Activated CD4-positive, CD25-positive, alpha-beta regulatory T cell (primary cell): ENCODE measurements at places on chromosomes 5 and 9.

GRCh38 chr9:111030492-111030891 lies 7.8 kb downstream of the LPAR1 start:
- no peak for DNase-seq

DNA sequence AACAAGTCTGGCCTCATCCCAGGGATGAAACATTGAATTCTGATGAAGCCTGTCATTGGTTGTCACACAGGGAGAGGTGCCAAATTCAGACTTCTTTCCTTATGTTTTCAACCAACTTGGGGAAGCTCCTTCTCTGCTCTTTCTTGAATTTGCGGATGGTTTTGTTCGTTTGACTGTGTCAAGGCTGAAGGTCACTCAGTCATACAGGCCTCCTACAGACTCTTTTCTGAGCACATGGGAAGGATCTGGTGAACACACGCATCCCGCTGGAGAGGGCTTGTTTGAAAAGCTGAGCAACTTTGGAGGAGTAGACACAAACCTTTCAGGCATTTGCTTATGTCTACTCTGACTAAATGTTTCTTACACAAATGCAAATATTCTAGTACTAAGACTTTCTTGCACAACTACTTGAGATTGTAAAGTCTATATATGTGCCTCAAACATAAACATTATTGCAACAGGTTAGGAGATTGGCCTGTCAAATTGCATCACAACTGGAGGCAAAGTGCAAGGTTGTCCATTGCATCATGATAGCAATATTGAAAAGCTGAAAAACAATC lies 151.5 kb upstream of the NR3C1 start:
- no peak for DNase-seq

- DNase-seq, result no peak
These were observed 5.5 kb downstream of the GIN1 start for GRCh38 chr5:103114440-103114839.

DNA sequence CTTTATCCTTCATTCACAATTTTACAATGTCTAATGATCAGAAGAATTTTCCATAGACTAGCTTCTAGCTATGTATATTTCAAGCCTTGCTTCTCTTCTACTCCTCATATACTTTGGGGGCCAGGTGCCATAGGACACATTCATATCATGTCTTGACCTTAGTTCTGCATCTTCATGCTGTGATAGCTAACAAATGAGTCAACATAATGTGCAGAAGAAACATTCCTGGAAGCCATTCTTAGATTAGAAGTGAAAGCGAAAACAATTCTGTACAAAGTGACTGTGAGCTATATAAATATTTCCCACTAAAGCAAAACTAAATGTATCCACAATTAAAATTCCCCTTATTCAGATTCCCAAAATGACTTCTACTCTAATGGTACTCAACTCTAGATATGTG lies 320.2 kb upstream of the NREP start:
- DNase-seq, result no peak

- no peak for DNase-seq
These were observed 9.3 kb upstream of the FGD3 start for GRCh38 chr9:92938025-92938424.

GRCh38 chr9:137423514-137424291 lies 510 bp downstream of the NOXA1 start:
- DNase-seq, result no peak

GRCh38 chr5:142568283-142568995 lies 117.5 kb downstream of the FGF1 start:
- no peak for DNase-seq
